ENCODE measurements at places on chromosomes 1 and 21.

DNA sequence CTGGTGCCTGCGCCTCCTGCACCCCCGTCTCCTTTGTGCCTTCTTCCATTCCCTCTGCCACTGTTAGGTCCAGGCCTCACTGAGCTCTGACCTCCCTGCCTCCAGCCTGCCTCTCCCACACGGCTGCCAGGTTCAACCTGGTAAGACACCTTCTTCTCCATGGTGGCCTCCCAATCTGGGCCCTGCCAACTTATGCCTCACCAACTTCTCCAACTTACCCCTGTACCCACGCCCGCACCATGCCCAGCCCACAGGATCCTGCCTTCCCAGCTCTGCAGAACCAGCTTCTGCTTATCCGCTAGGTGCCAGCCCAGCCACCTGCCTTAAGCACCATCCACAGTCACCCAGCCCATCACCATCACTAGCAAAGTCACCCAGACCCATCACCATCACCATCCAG, 37.2 kb downstream of the PDE9A start:
- no peak for DNase-seq

DNA sequence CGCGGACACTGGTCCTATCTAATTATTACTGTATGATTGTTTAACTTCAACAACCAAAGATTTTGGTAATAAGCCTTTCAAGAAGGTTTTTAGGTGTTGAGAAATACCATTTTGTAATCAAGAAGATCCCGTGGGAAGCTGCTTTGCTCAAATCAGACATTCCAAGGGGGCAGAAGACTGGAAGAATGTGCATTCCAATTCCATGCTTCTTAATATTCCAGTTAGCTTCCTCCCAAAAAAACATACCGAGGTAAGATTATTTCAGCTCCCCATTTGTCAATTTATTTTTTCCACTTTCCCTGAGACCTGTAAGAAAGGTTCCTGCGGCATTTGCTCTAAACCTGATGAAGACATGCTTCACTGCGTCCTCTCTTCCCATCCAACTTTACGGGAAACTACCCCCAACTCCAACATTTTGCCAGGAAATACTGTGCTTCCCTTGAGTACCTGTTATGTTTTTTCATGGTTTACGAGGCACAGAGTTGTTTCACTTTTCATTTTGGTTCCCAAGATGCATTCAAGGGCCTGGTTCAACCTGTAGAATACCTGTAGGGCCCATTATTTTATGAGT, 4.1 kb downstream of the CNN3 start:
- DNase-seq: no peak

GRCh38 chr1:154968731-154969130, 1.8 kb downstream of the SHC1 start:
- no peak for DNase-seq

DNA sequence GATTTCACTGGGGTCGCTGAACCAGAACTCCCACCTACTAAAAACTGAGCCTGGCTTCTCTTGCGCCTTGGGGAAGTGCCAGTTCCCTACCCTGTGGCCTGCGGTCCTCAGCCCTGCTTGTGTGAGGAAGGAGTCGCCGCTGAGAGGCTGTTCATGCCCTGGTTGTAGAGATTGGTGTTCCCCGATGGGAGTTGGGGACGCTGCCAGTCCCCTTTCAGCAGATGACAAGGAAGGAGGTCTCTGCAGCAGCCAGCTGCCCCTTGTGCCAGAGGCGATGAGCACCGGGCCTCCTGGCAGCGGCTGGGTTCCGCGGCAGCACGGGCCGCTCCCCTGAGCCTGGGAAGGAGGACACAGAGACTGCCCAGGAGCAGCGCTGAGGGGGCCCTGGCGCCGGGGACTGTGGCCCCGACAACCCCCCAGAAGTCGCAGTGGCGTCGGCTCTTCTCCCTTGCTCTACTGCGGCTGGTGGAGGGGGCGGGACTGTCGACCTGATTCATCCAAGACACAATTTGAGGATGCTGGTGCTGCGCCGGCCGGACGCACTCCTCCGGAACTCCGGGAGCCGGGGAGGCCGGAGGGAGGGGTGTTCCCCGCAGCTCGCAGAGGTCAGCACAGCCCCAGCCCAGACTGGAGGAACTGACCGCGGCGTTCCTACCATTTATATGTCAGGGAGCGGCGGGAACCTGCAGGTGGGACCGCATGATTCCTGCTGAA, 12.0 kb upstream of the ADORA3 start:
- no peak for DNase-seq

- no peak for DNase-seq
Measured at GRCh38 chr21:41970106-41970391, 16.2 kb upstream of the C2CD2 start.

GRCh38 chr1:5855196-5855897, 136.9 kb downstream of the NPHP4 start:
- no peak for DNase-seq

GRCh38 chr1:60558236-60558635, 484.7 kb upstream of the C1orf87 start:
- DNase-seq: no peak

DNA sequence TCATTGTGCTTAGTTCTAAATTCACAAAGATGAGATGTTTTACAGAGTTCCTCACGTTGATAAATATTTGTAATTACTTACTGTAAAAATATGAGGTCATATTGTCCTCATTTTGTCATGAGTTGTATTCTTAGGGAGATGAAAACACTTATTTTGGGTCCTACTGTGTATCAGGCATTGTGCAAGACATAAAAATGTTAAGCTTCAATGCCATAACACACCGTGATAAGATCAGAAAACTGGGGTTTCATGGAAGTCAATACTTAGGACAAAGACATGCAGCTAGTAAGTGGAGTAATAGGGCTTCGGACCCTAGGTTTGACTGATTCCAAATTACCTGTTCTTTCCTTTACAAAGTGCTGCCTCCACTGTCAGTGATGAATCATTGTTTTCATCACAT, 720.7 kb upstream of the ZP4 start:
- no peak for DNase-seq

- DNase-seq: no peak
Measured at GRCh38 chr1:236516929-236517704, 6.7 kb upstream of the LGALS8 start.

GRCh38 chr1:207794861-207795260, 43.0 kb downstream of the CD46 start:
- no peak for DNase-seq

DNA sequence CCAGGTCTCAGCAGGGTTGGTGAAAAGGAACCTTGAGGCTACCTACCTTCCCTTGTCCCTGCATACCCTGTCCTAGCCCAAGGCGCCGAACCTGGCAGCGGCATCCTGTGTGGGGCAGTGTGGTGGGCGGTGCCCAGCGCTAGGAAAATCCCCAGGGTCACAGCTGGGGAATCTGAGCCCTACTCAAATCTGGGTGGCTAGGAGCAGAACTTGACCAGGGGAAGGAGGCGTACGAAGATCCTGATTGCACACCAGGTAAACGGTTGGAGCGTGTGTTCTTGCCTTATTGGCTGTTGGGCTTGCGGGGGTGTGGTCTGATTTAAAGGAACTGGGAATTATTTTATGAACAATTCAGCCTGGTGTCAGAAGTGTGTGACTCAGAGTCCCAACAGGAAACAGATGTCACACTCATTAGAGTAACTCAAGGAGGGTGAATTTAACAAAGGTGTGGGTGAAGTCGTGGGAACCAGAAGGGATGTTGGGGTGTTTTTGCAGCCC, 118.6 kb downstream of the LRIG2 start:
- DNase-seq: no peak

DNA sequence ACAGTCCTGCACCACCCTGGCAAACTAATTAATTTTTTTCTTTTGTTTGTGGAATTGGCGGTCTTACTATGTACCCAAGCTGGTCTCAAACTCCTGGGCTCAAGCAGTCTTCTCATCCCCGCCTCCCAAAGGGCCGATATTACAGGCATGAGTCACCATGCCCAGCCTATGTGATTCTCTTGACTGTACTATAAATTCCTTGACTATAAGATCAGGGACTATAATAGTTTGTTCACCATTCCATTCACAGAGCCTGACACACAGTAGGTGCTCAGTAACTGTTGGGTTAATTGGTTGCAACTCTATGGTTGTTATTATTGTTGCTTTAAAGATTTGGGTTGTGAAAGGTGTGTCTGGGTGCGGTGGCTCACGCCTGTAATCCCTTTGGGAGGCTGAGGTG, 17.2 kb downstream of the DAP3 start:
- DNase-seq: no peak

DNA sequence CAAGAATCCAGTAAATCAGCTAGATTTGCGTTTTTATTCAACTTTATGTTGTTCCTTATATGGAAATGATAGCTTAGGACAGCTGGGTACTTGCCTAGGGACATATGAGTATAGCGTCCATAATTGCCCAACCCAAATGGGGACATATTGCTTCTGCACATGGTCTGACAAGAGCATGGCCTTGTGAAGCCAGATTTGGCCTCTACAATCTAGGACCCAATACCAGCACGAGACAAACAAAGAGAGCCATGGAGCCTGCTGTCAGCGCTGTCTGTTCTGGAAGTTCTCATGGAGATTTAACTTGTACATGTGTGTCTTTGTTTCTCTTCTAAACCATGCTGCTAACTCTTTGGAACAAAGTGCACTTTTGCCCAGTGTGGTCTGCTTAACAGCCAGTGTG, 240.0 kb upstream of the CAMK1G start:
- no peak for DNase-seq

- DNase-seq: no peak
Measured at GRCh38 chr21:34027721-34028461, 45.5 kb upstream of the MRPS6 start.

DNA sequence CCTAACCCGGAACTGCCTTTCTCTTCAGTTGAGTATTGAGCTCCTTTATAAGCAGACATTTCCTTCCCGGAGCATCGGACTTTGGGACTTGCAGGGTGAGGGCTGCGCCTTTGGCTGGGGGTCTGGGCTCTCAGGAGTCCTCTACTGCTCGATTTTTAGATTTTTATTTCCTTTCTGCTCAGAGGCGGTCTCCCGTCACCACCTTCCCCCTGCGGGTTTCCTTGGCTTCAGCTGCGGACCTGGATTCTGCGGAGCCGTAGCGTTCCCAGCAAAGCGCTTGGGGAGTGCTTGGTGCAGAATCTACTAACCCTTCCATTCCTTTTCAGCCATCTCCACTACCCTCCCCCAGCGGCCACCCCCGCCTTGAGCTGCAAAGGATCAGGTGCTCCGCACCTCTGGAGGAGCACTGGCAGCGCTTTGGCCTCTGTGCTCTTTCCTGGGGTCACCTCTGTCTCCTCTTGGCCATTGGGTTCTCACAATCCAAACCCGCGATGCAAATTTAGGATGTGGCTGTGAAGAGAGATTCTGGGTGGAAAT, 3.7 kb downstream of the OLIG2 start:
- no peak for DNase-seq

GRCh38 chr1:211938561-211938997, 96.8 kb downstream of the INTS7 start:
- DNase-seq: no peak

DNA sequence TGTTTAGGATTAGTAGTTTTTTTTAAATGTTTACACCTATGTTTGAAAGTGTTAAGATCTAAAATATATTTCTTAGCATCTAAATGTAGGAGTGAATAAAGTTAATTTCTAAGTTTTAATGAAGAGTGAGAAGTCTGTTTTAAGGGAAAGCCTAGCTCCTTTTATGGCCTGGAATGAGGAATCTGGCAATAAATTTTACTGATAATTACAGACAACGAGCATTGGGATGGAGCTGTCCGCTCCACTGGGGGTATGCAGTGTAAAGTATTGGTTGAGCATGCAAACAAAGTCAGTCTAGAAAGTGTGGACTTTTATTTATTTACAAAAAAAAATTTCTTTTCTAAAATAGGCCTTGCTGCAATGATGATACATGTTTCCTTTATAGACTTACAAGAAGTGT, 19.0 kb downstream of the CLIC6 start:
- DNase-seq: no peak

DNA sequence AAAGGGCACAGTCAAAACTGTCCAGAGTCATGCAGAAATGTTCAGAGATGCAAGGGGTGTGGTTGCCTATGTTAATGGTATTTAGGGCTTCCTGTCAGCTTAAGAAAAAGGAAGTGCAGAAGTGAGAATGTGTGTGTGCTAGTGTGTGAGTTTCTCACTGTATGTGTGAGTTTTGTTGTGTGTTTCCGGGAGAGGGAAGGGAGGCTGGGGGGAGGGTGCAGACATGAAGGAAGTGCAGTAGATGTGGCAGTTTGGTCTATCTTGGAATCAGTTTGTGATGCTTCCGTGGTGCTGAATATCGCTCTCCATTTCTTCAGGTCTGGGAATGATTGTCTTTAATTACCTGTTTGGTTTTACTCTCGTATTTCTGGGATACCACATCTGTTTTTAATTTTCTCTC, 16.5 kb upstream of the ATP6V1G3 start:
- no peak for DNase-seq

DNA sequence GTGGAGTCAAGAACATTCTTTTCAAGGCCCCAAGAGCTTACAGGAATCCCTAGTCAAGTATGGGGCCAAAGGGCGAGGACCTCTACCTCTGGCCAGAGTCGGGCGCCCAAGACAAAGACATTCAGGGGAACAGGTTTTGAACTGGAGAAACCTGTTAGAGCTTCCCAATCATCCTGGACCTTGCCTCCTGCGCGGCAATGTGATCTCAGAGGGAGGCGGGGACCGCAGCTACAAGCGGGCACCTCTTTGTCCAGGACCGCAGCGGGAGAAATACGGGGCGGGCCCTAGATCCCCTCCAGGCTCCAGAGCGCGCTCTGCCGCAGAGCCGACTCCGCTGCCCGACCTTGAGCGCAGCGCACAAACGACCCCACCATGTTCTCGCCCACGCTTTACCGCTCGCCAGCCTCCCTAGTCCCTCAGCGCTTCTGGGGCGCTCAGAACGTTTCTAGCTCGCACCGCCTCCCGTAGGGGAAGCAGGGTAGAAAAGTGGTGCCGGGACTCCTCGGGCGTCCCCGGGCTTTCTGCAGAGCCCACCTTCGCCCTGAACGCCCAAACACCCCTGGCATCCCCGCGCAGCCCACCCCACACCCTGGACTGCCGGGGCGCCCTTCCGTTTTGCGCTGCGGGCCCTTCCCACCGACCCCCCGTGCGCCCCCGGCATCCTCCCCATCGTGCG, 28.1 kb downstream of the RABIF start:
- DNase-seq: peak; percentile 65

GRCh38 chr1:54906586-54906985, 19.6 kb upstream of the DHCR24 start:
- no peak for DNase-seq

- DNase-seq: no peak
Measured at GRCh38 chr1:227961651-227962466, 14.1 kb upstream of the WNT9A start.

GRCh38 chr1:28190337-28190979, 14.0 kb upstream of the PTAFR start:
- DNase-seq: no peak

- no peak for DNase-seq
Measured at GRCh38 chr1:17765444-17766411, 10.6 kb downstream of the ACTL8 start.

GRCh38 chr1:208078752-208079151, 165.4 kb downstream of the PLXNA2 start:
- DNase-seq: no peak

DNA sequence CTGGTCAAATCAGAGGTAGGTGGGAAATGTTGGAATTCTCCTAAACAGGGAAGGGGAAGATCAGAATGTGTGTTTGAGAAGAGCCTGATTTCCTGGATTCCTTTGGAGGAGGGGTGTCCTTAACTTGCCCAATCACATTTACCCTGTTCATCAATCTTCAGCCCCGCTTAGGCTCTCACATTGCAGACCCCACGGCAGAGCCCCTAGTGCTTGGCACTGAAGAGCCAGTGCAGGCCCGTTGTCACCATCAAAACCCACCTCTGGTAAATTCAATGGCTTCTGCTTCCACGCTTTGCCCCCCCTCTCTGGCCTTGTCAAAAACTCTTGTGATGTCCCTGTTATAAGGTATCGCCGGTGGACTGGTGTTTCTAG, 2.3 kb downstream of the AGPAT3 start:
- no peak for DNase-seq

Measured in HuH-7.5 (cell line).